CD14-positive monocyte (primary cell): ENCODE measurements at places on chromosomes 3 and 15.

DNA sequence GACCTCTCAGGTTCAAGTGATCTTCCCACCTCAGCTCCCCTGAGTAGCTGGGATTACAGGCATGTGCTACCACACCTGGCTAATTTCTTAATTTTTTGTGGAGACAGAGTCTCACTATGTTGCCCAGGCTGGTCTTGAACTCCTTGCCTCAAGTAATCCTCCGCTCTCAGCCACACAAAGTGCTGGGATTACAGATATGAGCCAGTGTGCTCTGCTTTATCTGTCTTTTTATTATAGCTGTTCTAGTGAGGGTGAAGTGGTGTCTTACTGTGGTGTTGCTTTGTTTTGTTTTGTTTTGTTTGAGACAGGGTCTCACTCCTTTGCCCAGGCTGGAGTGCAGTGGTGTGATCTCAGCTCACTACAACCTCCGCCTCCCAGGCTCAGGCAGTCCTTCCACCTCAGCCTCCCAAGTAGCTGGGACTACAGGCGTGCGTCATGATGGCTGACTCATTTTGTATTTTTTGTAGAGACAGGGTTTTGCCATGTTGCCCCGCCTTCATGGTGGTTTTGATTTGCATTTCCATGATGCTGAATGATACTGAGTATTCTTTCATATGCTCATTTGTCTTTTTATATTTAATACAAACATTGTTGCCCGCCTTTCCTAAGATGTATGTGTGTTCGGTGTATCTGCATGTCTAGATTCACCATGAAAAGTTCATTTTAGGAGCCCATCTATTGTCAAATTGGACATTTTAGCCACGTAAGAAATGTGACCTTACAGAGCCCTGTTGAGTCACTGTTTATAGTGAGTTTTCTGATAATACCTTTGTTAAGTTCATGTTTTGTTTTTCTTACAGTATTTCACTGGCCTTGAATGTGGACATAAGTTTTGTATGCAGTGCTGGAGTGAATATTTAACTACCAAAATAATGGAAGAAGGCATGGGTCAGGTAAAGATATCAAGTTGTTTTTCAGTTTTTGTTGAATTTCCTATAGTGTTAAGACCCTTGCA is 80.6 kb downstream of the ARIH1 start:
- DNase-seq: peak; percentile 8

DNA sequence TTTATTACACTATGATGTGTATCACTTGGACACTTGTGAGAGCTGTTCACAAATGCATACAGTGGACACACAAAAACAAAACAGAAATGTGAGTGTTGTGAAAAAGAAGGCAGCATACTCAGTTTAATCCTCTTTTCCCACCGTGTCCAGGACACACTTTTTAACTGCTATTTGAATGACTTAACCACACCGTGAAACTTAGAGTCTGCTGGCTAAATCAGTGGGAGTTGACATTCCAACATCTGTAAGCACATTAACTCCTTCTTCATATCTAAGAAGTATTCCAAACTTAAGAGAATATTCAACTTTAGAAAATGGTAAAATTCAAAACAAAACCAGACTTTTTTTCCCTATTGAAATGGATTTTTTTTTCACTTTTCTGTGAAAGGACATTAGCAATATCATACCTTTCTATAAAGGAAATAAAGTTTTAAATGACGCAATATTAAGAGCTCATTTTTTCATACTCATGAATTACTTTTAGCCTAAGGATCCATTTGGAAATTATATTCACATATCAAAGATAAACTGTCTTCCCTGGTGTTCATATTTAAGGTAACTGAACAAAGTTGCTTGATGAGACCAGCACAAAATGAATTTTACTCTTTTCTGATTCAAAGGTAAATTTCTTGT is 316.6 kb downstream of the RBMS3 start:
- no peak for DNase-seq

- DNase-seq: peak; percentile 67
Measured at GRCh38 chr3:53114412-53115074, 15.7 kb downstream of the RFT1 start.

- DNase-seq: no peak
Measured at GRCh38 chr15:45873781-45874180, 239.0 kb downstream of the SQOR start.

- no peak for DNase-seq
Measured at GRCh38 chr3:124156866-124157712, 165.2 kb upstream of the ROPN1 start.

DNA sequence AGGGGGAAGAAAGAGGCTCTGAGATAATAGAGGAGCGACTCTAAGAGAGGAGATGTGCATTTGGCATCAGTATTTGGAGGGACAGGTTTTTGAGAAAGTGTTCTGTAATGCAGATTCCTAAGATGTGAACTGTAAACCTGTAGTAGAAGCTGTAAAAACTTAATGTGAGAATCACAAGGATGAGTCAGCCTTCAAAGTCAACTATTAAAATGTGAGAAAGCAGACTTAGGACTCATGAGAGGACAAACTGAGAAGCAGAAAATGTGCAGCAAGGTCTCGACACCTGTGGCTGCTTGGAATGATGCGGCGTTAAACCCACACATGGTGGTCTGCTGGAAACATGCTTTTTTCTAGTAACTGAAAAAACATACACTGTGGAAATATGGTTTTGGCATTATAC is 36.0 kb downstream of the USP13 start:
- no peak for DNase-seq

DNA sequence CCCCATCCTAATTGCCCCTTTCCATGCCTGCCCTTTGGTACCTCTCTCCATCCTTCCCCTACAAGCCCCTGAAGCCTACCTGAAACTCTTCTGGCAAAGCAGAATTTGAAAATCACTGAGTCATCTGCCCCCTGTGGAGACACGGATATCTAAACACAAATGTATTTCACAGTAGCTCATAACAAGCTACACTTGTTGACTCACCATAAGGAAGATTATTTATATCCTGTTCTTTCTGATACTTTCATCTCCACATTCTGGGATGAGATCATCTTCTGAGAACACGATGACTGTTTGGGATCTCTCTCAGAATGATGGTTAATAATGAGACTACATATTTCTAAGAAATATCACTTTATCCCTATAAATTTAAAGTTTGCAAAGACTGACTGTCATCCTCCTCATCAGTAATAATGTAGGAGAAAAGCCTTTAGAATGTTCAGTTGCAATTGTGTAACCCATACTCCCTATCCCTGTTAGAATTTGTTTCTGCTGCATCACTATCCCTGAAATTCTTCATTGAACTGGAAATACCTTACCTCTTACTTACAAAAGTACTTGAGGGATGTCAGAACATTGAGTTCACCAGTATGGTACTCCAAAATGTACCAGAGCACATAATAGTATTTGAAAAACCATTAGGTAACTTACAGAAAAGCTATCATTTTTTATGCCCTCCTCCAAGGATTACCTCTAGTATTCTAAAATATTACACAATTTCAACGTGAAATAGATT is 116.1 kb upstream of the IL12A start:
- no peak for DNase-seq

GRCh38 chr3:2851835-2852234 is 258.3 kb downstream of the IL5RA start:
- DNase-seq: no peak

GRCh38 chr15:52960283-52960682 is 170.1 kb upstream of the ONECUT1 start:
- DNase-seq: no peak

GRCh38 chr3:42339321-42339720 is 71.1 kb downstream of the LYZL4 start:
- no peak for DNase-seq

GRCh38 chr3:29554566-29554965 is 273.7 kb downstream of the RBMS3 start:
- DNase-seq: no peak

- DNase-seq: no peak
Measured at GRCh38 chr3:21877214-21877754, 126.3 kb upstream of the ZNF385D start.

DNA sequence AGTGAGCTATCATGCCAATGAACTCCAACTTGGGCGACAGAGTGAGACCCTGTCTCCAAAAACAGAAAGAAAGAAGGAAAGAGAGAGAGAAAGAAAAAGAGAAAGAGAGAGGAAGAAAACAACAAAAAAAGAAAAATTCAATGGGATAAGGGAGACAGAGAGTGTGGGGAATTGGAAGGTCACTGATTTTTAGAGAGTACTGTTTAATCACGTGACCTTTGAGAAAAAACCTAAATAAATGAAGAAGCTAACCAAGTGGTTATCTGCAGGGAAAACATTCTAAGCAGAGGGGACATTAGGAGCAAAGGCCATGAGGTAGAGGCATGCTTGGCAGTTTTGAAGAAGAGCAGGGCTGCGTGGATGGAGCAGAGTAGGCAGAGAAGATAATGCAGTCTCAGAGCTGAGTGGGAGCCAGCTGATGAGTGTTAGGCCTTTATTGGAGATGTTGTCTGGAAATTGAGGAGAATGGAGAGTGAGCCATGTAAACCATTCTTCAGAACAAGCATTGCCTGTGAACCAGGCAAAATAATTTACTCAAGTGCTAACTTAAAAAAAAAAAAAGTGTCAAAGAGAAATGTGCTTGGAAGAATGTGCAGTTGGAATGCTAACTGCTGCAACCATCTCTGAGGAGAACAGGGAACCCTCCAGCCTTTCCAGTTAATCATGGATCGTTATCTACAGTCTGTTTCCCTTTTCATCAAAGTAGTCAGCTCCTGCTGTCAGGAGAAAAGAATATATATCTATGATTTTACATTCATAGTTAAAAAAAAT is 377.3 kb upstream of the SEMA6D start:
- no peak for DNase-seq

- DNase-seq: no peak
Measured at GRCh38 chr15:43998607-43999006, 171.8 kb downstream of the WDR76 start.

- DNase-seq: no peak
Measured at GRCh38 chr3:100606894-100607512, 2.4 kb upstream of the ADGRG7 start.

DNA sequence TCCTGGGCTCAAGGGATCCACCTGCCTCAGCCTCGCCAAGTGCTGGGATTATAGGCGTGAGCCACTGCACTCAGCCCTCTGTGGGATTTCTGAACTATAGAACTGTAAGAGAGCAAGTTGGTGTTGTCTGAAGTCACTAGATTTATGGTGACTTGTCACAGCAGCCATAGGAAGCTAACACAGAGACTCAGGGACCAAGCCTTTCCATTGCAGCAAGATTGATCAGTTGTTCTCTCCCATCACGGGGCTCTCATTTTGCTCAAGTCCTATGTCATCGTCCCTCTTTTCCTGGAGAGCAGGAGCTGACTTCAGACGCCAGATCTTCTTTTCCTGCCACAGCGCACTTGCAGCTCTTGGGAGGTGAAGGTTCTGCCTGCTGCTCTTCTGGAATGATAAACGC is 61.0 kb downstream of the APBA2 start:
- no peak for DNase-seq

GRCh38 chr15:63203451-63204090 is 14.2 kb downstream of the RAB8B start:
- DNase-seq: peak; percentile 43

DNA sequence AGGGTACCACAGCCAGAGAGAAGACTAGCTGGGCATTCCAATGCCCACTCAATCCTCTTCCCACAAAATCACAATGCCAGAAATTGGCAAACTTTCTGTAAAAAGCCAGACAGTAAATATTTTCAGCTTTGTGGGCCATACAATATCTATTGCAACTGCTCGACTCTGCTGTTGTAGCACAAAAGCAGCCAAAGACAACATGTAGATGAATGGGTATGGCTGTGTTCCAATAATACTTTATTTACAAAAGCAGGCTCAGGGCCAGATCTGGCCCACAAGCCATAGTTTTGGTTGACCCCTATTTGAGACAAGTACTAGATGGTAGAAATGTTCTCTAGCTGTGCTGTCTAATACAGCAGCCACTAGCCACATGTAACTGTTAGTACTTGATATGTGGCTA is 330.9 kb downstream of the ERC2 start:
- no peak for DNase-seq

DNA sequence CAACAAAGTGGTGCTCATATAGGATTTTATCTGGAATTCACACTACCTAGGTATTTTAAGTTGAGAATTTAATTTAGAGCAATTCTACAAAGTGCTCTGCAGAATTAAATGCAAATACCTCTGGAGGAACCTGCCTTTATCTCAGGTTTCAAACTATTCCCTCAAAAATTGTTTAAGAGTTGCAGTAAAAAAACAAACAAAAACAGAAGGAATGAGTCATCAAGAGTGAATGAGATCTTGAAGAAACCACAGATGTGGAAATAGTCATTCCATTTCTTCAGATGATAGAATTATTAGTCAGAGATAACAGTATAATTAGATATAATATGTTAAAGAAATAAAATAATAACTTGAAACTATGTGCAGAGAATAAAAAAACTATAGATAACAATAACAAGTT is 80.8 kb upstream of the SCN5A start:
- DNase-seq: no peak

- DNase-seq: peak; percentile 62
Measured at GRCh38 chr3:9779721-9780457, 10.1 kb upstream of the CAMK1 start.

GRCh38 chr3:140421884-140422283 is 256.0 kb upstream of the TRIM42 start:
- DNase-seq: no peak

GRCh38 chr3:98519351-98519750 is 3.4 kb downstream of the CLDND1 start:
- no peak for DNase-seq

DNA sequence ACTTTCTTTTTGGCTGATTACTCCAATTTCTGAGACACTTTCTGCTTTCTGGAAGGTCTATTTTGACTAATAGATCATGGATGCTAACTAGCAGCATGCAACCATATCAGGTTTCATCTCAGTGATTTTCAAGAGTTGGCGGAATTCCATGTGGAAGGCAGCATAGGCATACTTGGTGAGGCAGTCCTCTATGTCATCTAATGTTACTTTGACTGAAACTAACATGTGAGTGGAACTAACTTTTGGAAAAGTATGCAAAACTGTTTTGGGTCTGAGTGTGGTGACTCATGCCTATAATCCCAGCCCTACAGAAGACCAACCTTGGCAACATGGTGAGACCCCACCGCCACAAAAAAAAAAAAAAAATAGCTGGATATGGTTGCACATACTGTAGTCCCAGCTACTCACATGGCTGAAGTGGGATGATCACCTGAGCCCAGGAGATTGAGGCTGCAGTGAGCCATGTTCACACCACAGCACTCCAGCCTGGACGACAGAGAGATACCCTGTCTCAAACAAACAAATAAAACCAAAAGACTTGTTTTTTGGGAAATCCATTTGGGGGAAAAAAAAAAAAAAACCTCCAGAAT is 1033.7 kb downstream of the ROBO1 start:
- DNase-seq: no peak

GRCh38 chr3:67384760-67385397 is 269.5 kb downstream of the SUCLG2 start:
- no peak for DNase-seq

DNA sequence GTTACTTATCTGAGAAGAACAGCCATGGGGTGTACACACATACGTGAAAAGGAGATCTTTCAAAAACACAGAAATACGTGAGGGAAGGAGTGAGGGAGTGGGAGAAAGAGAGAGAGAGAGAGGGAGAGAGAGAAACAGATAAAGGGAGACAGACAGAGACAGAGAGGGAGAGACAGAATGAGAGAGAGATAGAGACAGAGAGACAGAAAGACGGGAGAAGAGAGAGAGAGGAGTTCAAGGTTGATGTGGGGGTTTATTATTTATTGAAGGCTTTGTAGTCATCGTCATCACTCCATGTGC is 64.0 kb downstream of the CHST2 start:
- no peak for DNase-seq

- no peak for DNase-seq
Measured at GRCh38 chr3:46887980-46888494, 10.5 kb downstream of the PTH1R start.
